ENCODE measurements at places on chromosomes 6 and 20.

DNA sequence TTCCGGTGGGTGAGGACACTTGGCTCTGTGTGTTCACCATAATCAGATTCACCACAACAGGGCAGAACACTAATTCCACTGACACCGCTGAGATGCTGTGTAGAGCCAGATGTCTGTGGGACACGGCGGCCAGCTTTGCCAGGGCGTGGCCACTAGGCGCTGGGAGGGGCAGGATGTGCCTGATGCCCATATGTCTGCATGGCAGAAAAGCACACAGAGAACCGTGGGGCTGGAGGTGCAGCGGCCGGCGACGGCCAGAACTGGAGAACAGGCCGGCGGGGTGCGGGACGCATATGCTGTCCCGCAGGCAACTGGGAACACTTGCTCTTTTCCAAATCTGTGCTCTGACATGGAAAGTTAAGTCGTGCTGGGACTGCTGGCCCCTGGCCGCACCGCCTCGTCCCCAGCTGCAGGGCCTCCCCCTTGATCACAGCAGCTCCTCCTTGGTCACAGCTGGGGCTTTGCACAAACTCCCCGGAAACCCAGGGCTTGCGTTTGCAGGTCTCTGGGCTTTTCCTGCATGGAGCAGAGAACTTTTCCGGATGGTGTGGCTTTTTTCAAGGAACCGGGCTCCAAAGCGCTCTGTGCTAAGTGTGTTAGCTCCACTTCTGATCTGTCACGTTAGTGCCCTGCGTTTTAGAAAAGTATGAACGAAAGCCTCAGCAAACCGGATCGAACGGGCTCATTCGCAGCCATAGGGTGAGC is 31.1 kb downstream of the NTSR1 start:
- peak; percentile 71 for DNase-seq

DNA sequence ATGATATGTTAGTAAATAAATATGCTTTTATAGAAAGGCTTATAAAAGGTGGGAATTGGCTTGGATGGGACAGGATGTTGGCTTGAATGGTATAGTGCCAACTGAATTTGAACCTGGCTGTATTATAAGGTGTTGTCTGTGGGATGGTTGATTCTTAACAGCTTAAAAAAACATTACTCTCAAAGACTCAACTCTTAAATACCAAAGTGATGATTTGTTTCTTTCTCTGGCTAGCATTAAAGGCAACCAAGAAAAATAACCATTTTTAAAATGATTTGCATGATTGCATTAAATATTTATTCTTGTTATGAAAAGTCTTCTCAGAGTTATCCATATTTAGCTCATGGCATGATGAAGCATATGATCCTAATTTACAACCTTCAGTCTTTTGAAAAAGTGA is 216.2 kb downstream of the RIMS1 start:
- DNase-seq: no peak

DNA sequence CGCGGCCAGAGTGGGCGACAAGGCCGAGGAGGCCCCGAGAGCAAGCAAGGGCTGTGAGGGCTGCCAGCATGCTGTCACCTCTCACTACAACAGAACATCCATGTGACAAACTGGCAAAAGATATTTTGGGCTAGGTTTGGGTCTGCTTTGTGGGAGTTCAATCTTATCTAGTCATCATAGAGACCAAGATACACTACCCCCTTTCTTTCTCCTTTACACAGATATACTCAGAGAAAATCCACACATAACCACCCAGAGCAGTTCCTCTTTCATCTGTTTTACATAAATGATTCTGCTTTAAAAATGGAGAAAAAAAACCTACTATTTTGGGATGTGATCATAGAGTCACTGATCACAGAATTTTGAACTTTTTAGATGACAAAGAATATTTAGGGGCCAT is 16.8 kb downstream of the SOX4 start:
- DNase-seq: no peak

DNA sequence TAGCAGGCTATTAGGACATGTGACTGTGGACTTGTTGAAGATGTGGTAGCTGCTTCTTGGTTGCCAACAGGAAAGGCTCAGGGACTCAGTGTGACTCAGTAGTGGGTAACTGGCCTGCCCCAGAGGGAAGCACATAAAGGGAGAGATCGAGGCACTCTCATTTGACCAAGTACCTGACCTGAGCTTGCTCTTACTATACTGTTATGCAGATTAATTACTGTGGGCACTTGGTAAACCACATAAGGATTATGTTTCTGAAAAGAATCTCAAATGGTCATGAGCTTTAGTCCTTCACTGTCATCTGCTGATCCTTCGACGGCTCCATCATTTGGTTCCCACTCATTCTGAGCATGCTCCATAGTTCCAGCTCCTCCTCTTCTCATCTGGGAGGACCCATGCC is 48.2 kb upstream of the RPL7L1 start:
- no peak for DNase-seq

GRCh38 chr6:159880412-159880975 is 10.3 kb upstream of the MAS1 start:
- DNase-seq: no peak

GRCh38 chr6:72218125-72218524 is 331.8 kb downstream of the RIMS1 start:
- DNase-seq: peak; percentile 54

DNA sequence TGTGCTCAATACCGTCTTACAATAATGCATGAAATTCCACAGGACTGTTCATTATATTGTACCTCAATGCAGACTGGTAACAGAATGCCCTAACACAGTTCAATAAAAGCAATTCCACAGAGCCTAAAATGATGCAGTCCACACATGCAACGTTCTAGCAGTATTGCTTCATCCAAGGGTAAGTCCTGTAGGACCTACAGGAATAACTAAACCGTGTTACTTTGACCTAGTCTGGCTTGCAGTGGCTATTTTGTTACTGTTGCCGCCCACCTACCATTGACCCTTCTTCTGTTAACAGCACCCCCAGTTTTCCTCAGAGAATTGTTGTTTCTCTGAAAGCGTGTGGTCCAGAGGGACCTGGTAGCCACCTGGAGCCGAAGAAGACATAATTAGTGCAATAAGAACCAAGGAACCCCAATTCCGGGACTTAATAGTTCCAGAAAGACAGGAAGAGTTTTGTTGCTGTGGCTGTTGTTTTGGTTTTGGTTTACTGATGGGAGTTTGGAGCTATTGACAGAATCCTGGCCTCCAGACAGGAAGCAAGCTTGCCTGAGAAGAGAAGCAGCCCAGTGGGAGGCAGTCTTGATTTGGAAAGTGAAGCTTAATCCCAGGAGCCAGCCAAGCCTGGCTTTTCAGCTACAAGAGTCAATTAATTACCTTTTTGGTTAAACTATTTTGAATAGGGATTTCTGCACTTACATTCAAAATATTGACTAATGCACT is 91.3 kb downstream of the FRK start:
- DNase-seq: no peak

- DNase-seq: peak; percentile 69
Observed at GRCh38 chr6:11632231-11632630, 94.7 kb downstream of the TMEM170B start.

GRCh38 chr20:34863421-34863965 is 9.2 kb downstream of the GGT7 start:
- DNase-seq: no peak

- DNase-seq: peak; percentile 11
Observed at GRCh38 chr6:69719602-69720193, 77.1 kb downstream of the LMBRD1 start.

GRCh38 chr20:23622839-23623343 is 14.9 kb downstream of the CST3 start:
- peak; percentile 91 for DNase-seq

GRCh38 chr6:47078991-47079390 is 36.9 kb upstream of the ADGRF1 start:
- no peak for DNase-seq

DNA sequence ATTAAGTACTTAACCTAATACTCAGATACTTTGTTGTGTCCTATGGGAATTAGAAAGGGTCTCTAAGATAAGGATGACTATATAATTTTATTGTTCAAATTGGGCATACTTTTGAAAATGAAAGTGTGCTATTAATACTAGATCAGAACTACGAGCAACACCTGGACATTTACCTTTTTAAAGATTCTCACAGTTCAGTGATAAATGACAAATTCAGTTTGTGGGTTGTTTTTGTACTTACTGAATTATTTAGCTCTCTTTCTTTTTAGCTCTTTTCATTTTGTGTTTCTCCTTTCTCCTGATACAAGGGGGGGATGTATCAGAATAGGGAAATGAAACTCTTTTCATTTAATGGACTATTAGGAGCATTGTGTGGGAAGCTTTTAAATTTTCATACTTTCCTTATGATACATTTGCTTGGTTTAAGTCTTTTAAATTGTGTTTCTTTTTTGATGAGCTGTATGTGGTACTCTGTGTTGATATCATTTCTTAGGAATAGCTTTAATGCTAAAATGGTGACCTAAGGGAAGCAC is 47.5 kb downstream of the PHF3 start:
- DNase-seq: no peak

GRCh38 chr20:50652702-50653294 is 38.5 kb downstream of the RIPOR3 start:
- DNase-seq: no peak

- DNase-seq: no peak
Observed at GRCh38 chr6:130906736-130907381, 79.7 kb downstream of the SMLR1 start.

DNA sequence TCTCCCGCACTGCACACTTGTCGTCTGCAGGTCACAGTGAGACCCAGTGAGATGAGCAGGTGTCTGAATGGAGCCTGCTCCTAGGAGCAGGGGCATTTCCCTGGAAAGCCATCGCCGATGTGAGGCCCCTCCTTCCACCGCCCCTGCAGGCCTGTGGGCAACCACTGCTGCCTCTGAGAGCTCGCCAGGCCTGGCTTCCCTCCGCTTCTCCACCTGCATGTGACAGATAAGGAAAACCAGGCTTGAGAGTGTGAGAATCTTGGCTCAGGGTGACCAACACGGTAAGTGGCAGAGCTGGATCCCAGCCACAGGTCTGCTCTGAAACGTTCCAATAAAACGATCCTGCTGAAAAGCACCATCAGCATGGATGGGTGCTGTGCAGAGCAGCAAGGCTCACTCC is 332.8 kb downstream of the CDH4 start:
- DNase-seq: no peak

DNA sequence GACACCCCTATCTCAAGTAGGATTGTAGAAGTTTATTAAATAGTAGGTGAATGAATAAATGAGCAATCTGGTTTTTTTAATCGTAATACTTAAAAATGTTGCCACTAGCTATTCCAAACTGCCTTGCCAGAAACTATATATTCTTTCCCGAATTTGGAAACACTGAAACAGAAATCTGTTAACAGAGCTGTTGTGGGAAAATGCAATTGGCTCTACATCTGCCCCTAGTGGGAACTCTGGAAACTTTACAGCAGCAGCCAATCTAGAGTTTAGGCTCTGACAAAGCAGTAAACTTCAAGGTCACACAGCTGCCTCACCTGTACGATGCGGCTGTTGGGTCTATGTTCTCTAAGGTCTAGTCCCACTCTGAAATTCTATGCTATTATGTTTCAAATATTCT is 41.7 kb downstream of the SYNE1 start:
- no peak for DNase-seq

DNA sequence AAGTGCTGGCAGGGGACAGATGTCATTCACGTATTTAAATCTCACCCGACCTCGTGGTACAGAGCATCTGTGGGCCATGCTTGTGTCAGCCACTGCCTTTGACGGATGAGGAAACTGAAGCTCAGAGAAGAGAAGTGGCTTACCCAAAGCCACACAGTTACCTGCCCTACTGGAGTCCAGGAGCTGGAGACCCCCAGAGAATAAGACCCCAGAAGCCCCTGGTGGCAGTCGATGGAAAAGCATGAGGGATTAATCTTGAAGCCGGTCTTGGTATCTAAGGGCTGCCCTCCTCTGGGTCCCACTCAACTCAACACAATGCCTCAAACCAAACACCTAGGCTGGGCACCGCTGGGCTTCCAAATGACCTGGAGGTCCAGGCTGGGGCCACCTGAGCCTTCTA is 83.1 kb downstream of the GRM4 start:
- DNase-seq: no peak

DNA sequence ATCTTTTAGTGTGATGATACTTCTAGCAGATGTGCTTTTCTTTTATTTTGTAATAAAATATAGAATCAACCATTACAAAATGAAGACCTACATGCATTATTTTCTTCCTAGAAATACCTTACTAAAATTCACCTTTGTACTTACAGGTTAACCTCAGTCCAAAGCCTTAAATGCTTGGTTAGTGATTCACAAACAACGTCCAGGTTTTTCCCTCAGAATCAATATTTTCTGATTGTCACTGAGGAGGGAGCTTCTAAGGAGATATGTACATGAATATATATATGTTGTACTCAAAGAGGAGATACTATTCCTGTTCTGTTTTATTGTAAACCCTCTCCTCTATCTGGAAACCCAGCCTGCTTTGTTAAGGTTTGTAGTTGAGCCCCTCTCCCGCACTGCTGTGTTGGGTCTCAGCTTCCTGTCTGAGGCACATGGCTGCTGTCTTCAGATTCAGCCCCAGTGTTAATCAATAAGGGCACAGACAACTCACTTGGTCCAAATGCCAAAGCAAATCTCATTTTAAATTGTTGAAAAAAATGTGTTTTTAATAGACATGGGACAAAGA is 33.9 kb upstream of the HS3ST5 start:
- DNase-seq: no peak

- DNase-seq: no peak
Observed at GRCh38 chr20:10318291-10319024, 99.8 kb downstream of the SNAP25 start.

DNA sequence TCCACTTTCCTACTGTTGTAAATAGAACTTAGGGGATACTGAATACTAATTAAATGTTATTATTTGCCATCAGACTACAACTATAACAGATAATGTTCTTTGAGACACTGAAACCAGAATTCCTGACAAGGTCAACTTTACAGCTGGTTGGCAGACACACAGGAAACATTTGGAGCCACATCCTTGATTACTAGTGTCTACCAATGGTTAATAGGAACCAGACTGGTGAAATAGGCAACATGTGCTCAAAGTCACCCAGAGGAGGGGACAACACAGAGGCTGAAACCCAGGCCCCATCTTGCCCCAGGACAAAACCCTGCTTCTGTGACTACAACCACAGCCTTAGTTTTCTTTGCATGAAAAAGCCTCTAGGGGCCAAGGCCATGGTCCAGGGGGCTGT is 47.8 kb upstream of the NT5E start:
- DNase-seq: no peak
